ENCODE measurements at places on chromosomes 13 and 19.
A peak's percentile ranks its signal among the peaks of the same experiment; 100 is the strongest.

GRCh38 chr13:38429916-38430315 lies 80.3 kb downstream of the UFM1 start:
- DNase-seq, result no peak

GRCh38 chr13:49300276-49300675 lies 52.6 kb downstream of the CDADC1 start:
- DNase-seq, result no peak

GRCh38 chr13:48624858-48625257 lies 28.9 kb upstream of the CYSLTR2 start:
- no peak for DNase-seq

DNA sequence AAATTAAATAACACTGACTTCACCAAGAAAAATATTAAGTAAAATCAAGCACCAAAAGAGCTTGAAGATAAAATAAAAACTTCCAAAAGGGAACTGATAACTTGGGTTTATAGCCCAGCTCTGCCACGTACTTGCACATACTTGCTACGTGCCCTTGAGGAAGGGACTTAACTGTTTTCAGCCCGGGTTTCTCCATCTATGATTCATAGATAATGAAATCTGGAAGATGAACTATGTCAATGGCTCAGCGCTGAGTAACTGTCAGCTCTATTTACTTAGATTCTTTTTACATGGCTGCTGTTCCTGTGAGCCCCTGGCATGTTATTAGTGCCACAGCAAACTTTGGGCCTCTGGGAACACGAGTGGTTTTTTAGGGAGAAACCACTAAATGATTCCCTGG lies 9.6 kb upstream of the ZC3H13 start:
- no peak for DNase-seq

- DNase-seq, result no peak
Measured at GRCh38 chr13:61413572-61414535, 1.8 kb downstream of the PCDH20 start.

DNA sequence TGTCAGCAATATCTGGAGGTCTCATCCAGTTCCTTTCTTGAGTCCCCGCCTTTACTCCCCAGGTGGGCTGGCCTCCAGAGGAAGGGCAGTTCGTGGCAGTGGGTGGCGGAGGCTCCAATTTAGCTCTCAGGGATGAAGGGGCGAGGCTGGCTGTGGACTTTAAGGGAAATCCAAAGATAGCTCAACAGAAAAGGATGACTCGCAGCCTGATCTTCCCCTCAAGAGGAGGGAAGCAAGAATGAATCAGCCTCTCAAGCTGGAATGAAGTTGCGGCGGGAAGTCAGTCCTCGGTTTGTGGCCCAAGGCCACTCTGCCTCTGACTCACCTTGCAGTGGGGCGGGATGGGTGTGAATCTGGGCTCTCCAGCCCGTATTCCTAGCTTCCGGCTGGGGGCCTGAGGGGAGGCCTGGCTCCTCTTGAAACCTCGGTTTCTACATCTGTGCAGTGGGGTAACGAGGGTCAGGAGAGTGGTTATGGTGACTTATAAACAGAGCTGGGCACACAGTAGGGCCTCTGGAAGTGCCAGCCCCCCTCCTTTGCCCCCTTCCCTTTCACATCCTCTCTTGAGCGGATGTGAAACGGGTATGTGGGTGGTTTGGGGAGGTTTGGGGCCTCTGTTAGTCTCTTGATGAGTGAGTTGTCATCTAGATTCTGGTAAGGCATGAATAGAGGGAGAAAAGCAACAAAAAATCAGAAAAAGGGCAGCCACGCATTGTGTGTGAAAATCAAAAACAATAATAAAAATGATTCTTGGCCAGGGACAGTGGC lies 10.5 kb upstream of the SMG9 start:
- peak; percentile 64 for DNase-seq

- no peak for DNase-seq
Measured at GRCh38 chr19:47331931-47332547, at the start of gene C5AR2. TSS of gene C5AR2 (plus strand) at chr19:47332175. CDS start at chr19:47340800, 8,625 bp downstream.

- DNase-seq, result no peak
Measured at GRCh38 chr13:20489185-20489820, 36.4 kb downstream of the CRYL1 start.

- peak; percentile 68 for DNase-seq
Measured at GRCh38 chr19:11560404-11561051, 1.5 kb upstream of the ELOF1 start.

GRCh38 chr13:42495255-42495654 lies 78.7 kb upstream of the TNFSF11 start:
- DNase-seq, result no peak

GRCh38 chr19:14556662-14557188 lies 15.1 kb downstream of the NDUFB7 start:
- DNase-seq, result peak; percentile 52

DNA sequence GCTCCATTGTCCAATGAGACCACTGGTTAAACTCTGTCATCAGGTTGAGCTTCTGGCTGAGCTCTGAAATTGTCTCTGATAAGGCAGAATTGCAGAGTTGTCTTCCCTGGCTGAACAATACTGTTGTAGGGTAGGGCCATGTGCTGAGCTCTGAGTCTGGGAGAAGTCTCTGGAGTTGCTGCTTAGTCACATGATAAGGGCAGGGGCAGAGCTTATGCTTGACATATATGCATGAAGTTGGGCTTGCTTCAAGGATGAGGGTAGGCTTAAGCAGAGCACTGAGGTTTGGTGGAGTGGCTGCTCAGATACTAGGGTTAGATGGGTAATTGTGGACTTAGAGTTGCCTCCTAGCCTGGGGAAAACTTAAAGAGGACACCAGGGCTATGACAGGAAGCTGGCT lies 946.3 kb upstream of the MIR17HG start:
- DNase-seq, result no peak

DNA sequence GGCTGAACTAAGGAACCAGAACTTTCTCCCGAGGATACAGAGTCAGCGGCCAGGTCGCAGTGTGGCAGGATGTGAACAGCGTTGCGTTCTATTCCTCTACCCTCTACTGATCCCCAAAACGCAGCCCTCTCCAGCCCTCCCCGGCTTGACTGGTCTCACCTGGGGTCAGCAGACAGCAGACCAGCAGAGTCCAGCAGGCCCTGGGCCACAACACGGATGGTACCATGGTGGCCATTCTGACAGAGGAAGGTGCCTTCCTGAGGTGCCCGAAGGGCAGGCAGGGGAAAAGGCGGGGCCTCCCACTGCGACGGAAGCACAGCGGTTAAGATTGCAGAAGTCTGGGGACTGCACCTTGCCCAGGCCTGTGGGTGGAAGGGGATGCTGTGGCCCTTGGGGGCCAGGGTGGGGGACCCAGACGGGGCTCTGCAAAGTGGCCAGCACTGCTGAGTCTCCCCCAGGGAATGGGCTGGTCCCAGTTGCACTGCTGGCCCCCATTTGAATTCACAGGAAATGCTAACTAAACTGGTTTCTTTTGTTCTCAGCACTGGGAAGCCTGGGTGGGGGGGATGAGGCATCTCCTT lies at the start of gene ICAM3:
TSS of gene ICAM3 (minus strand) at position 245 of the 581 bp plus-strand sequence. CDS start at position 235, 10 bp downstream.
- peak; percentile 49 for DNase-seq

GRCh38 chr13:65488606-65489005 lies 1741.5 kb downstream of the PCDH9 start:
- DNase-seq, result no peak

DNA sequence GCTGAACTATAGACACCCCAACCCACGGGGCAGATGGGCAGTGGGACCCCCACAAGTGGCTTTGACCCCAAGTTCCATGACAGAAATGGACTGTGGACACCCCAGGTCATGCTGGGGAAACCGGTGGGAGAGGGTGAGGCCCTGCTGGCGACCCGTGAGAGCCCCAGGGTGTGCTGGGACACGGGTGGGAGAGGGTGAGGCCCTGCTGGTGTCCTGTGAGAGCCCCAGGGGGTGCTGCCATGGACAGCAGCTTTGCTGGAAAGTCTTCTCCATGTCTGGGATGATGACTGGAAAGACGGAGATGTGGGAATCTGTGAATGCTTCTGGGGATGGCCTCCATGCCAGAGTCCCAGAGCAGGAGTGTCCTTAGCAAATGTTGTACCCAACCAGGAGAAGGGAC lies 148.4 kb downstream of the URI1 start:
- no peak for DNase-seq

- peak; percentile 79 for DNase-seq
Measured at GRCh38 chr19:50330365-50331078, 1.3 kb upstream of the KCNC3 start.

All from central memory CD4-positive, alpha-beta T cell (primary cell).